ENCODE measurements at places on chromosomes 6 and 20.

- DNase-seq: no peak
- H3K4me3 ChIP-seq: no peak overlapping the region
- H3K36me3 ChIP-seq: no peaks in the 10 kb centered on the region
- no peaks in the 10 kb centered on the region for H3K4me1 ChIP-seq
- no peak overlapping the region for H3K27ac ChIP-seq
These were observed 1706.7 kb downstream of the HACE1 start for GRCh38 chr6:103153016-103153415.

DNA sequence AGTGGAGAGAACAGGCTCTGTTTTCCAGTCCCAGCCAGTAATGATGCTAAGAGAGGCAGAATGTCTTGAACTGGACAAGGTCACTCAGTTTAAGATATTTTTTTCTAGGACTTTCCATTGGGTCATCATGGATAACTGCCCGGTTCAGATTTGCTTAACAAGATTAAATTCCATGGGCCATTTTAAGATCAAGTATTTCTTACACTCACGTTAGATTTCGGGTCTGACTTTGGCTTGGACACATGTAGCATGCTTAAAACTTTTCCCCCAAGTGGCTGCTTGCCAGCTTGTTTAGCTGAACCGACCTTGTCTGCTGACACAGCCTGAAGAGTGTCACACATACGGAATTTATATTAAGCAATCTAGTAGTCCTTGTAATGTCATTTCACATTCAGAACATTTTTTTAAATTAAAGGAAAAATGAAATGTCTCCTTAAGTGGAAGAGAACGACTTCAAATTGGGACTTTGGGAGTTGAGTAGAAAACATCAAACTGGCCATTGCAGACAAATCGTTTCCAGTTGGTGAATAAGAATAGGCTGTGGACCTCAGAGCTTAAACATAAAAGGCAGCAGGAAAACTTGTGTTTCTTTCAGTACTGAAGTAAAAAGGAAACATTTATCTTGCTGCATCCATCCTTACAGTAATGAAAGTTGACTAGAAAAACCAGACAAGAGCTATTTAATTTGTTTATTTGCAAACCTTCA lies 29.0 kb downstream of the ARMC2 start:
- no peak overlapping the region for H3K27ac ChIP-seq
- H3K4me1 ChIP-seq: peaks cover 43% of the 10 kb centered on the region
- no peak for DNase-seq
- H3K27me3 ChIP-seq: no peaks in the 10 kb centered on the region

DNA sequence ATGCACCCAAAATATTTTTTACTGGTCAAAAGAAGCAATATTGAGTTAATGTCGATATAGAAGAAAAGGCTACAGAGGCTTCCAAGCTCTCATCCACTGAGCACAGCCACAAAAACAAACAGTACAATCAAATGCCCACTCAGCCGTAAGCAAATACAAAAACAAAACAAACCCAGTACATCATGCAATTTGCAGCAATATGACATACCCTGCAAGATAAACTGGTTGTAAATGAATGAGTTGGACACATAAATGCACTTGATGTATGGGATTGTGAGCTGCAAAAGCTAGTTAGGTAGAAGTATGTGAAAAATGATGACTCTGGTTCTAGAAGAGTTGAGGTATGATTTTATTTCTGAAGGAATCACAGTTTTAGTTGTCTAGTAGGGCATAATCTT lies 83.9 kb downstream of the SESN1 start:
- peak overlapping the region; percentile 92 for H3K4me3 ChIP-seq
- H3K36me3 ChIP-seq: peaks cover 9% of the 10 kb centered on the region
- H3K27me3 ChIP-seq: no peaks in the 10 kb centered on the region
- peak overlapping the region; percentile 7 for H3K27ac ChIP-seq
- H3K4me1 ChIP-seq: peaks cover 76% of the 10 kb centered on the region

- peaks cover 4% of the 10 kb centered on the region for H3K27me3 ChIP-seq
- H3K4me3 ChIP-seq: no peak overlapping the region
- H3K36me3 ChIP-seq: no peaks in the 10 kb centered on the region
These were observed 610.1 kb upstream of the CDH4 start for GRCh38 chr20:60641879-60642447.

DNA sequence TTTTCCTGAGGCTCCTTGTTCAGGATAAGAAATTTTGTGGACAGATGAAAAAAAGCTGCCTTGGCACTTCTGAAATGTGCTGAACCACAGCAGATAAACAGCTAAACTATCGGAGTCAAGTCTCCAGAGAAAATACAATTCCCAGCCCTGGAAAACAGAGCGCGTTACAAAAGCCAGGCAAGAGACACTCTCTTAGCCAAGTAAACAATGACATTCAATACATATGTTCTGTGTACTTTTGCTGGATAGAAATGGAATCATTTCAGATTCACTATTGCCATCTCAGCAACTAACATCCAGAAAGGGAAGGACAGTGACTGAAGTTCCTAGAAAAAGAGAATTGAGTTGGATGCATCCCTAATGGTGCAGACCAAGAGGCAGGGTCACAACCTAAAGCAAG lies 196.8 kb upstream of the NRSN1 start:
- H3K27me3 ChIP-seq: no peaks in the 10 kb centered on the region
- H3K4me1 ChIP-seq: no peaks in the 10 kb centered on the region
- no peak for DNase-seq
- H3K4me3 ChIP-seq: no peak overlapping the region

GRCh38 chr20:41903586-41903985 lies 285.4 kb upstream of the CHD6 start:
- H3K27me3 ChIP-seq: no peaks in the 10 kb centered on the region
- no peak overlapping the region for H3K4me3 ChIP-seq
- DNase-seq: no peak
- H3K36me3 ChIP-seq: no peaks in the 10 kb centered on the region
- no peaks in the 10 kb centered on the region for H3K4me1 ChIP-seq
- H3K27ac ChIP-seq: no peak overlapping the region

GRCh38 chr6:30156262-30156599 lies 4.8 kb downstream of the TRIM10 start:
- H3K36me3 ChIP-seq: no peaks in the 10 kb centered on the region
- DNase-seq: no peak
- peaks cover 45% of the 10 kb centered on the region for H3K27me3 ChIP-seq
- no peak overlapping the region for H3K27ac ChIP-seq

GRCh38 chr6:138225953-138226352 lies 7.7 kb upstream of the PBOV1 start:
- H3K36me3 ChIP-seq: no peaks in the 10 kb centered on the region
- no peak for DNase-seq
- peaks cover 15% of the 10 kb centered on the region for H3K27me3 ChIP-seq

- H3K27ac ChIP-seq: peak overlapping the region; percentile 87
- H3K4me3 ChIP-seq: no peak overlapping the region
- peaks cover 7% of the 10 kb centered on the region for H3K4me1 ChIP-seq
- no peaks in the 10 kb centered on the region for H3K27me3 ChIP-seq
- DNase-seq: no peak
These were observed 26.9 kb downstream of the DDX27 start for GRCh38 chr20:49245921-49246740.
